ENCODE measurements at places on chromosomes 16 and 17.

DNA sequence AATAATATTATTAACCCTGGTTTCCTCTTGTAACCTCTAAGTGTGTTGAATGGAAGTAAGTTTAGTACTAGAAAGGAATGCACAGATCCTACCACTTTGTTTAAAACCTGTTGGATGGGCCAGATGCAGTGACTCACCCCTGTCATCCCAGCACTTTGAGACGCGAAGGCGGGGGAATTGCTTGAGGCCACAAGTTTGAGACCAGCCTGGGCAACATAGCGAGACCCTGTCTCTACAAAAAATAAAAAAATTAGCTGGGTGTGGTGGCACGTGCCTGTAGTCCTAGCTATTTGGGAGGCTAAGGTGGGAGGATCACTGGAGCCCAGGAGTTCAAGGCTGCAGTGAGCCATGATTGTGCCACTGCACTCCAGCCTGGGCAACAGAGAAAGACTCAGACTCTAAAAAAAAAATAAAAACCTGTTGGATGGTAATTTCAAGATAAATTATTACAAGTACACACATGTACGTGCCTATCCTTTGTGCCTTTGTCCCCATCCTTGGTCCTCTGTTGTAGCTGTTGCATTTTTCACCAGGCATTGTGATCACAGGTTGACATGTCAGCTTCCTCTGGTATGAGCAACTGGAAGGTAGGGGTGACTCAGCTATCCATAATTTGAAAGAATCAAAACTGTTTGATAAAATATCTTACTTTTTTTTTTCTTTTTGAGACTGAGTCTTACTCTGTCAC lies 30.7 kb upstream of the METTL9 start:
- no peak for DNase-seq

DNA sequence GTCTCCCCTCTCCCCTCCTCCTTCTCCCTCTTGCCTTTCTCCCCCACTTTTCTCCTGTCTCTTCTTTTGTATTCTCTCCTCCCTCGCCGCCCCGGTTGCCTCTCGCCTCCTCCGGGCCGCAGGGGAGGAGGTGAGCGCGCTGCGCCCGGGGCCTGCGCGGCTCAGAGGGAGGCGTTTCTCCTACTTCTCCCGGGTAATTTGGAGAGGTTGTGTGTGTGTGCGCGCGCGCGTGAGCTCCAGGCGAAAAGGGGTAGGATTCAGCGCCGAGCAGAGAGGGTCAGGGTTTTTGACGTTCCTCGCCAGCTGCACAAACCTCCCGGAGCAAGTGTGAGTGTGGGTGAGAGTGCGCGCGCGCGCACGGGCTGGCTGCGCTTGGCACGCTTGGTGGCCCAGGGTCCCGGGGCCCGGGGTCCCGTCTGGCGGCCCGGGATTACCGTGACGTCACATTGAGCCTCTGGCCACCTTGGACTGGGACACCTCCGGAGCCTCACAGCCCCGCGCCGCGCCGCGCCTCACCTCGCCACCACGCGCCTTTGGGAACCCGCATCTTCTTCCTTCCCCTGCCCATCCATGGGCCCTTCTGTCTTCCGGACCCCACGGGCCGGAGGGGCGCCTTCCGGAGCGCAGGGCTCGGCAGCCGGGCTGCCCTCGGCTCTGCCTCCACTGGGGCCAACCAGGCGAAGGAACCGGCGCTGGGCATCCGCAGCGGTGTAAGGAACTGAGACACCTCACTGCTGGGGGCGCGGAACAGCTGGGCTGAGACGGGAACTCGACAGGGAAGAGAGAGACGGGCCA lies 479 bp downstream of the IRX6 start:
- no peak for DNase-seq

- no peak for DNase-seq
Observed at GRCh38 chr16:74117798-74118197, 178.8 kb upstream of the PSMD7 start.

DNA sequence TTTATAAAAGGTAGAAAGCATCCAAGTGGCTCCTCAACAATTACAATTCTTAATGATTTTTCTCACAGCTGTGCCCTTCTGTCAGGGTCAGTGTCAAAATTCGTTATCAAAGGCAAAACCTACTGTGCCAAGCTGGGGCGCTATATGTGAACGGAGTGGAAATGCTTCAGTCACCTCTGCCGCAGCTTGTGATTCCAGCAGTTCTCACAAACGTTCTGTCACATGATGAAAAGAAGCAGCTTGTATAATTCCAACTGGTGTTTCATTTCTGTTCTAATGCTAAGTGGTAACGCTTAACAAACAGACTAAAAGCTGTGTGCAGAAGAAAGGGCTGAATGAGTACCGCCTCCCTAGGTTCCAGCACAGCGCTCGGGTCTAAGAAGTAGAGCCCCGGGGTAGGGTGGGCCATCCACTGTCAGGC lies 14.2 kb downstream of the PLD6 start:
- no peak for DNase-seq

DNA sequence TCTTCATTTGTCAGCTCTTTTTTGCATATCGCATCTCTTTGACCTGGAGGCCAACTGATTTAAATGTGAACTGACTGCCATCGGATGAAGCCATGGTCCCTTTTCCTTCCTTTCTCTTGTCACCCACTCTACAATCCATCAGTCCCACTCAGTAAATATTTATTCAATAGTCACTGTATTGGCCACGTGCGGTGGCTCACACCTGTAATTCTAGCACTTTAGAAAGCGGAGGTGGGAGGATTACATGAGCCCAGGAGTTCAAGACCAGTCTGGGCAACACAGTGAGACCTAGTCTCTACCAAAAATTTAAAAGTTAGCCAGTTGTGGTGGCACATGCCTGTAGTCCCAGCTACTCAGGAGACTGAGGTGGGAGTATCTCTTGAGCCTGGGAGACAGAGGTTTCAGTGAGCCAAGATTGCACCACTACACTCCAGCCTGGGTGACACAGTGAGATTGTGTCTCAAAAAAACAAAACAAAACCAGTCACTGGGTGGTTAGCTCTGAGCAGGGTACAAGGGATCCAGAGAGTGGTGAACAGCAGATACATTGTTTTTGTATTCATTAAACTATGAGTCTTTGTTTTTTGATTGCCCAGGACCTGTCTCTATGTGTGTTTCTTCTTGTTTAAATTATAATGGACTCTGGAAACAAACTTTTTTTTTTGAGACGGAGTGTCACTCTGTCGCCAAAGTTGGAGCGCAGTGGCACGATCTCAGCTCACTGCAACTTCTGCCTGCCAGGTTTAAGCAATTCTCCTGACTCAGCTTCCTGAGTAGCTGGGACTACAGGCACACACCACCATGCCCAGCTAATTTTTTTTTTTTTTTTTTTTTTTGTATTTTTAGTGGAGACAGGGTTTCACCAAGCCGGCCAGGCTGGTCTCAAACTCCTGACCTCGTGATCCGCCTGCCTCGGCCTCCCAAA lies 6.9 kb downstream of the PHAF1 start:
- no peak for DNase-seq

DNA sequence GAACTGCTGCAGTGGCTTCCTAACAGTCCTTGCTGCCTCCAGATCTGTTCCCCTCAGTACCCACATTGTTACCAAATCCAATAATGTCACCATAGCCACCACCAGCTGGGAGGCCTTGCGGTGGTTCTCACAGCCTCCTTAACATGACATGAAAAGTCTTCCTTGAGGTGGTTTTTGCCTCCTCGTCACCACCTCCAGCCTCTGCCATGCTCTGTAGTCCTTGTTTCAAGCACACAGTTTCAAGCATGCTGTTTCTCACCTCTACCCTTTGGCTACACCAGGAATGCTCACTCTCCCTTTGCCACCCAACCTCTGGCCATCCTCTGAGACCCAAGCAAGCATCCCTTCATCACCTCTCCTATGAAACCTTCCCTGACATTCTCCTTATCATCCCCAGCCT lies 47.2 kb downstream of the DNAH9 start:
- DNase-seq, result no peak

- no peak for DNase-seq
Observed at GRCh38 chr16:73389085-73389484, 341.2 kb upstream of the ZFHX3 start.

- no peak for DNase-seq
Observed at GRCh38 chr17:72264682-72265405, 144.0 kb downstream of the SOX9 start.

DNA sequence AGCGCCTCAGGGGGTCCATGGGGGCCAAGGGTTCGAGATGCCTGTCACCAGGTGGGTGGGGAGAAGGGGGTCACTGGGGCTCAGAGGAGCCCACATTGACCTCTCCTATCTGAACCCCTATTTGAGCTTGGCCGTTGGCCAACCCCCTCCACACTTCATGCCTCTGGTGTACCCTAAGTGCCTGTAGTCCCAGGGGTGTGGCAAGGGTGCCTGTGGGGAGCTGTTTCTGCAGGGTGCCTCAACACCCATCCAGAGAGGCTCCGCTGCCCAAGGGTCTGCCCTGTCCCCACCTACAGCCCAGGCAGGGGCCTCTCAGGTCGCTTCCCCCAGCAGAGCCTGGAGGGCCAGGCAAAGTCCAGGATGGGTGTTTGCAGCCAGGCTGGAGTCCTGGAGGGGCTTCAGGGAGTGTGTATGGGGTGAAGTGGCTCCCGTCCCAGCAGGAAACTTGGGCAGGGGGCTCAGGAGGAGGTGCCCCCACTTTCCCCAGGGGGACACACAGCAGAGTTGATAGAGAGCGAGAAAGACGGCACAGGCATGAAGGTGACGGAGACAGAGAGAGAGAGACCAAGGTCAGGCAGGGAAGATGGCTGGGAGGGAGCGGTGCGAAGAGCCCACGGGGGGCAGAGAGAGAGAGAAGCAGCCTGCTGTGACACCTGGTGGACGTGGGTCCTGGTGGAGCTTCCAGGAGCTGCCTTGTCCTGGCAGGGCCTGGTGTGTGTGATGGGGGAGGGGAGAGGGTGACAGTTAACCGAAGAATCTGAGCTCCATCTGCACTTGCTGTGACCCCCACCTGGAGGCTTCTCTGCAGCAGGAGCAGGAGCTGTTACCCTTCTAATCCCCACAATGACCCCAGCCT lies at the start of gene SEPTIN12:
TSS of gene SEPTIN12 (minus strand) at position 719 of the 856 bp plus-strand sequence. CDS start at position 19, 700 bp downstream.
- DNase-seq, result no peak

DNA sequence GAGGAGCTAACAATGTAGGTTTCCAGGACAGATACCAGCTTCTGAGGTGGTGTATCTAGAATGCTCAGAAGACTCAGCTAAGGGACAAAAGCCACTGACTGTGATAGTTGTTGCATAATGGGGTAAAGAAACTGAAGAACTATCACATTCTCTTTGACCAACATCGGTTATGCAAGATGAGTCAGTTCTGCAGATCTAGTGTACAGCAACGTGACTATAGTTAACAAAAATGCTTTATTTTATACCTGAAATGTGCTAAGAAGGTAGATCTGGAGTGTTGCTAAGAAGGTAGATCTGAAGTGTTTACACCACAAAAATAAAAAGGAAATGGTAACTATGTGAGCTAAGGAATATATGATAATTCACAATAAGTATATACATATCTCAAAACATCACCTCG lies 2.5 kb downstream of the KRTAP9-6 start:
- no peak for DNase-seq

- DNase-seq, result no peak
Observed at GRCh38 chr17:4839965-4840892, 7.1 kb downstream of the MINK1 start.

DNA sequence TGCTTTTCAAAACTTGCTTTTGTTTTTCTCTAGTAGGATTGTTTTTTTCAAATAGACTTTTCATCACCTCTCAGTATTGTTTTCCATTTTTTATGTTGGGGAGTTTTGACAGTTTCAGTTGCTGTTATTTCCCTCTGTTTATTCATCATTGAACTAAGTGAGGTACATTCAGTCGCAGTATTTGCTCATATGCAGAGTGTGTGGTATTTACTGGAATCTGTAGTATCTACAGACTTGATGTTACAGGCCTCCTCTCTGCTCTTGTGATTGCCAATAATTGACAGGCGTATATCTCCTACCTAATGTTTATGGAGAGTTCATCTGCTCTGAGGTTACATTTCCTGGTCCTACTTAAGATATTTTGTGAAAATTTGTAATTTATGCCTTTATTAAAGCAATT lies 49.6 kb downstream of the COX10 start:
- DNase-seq, result no peak

DNA sequence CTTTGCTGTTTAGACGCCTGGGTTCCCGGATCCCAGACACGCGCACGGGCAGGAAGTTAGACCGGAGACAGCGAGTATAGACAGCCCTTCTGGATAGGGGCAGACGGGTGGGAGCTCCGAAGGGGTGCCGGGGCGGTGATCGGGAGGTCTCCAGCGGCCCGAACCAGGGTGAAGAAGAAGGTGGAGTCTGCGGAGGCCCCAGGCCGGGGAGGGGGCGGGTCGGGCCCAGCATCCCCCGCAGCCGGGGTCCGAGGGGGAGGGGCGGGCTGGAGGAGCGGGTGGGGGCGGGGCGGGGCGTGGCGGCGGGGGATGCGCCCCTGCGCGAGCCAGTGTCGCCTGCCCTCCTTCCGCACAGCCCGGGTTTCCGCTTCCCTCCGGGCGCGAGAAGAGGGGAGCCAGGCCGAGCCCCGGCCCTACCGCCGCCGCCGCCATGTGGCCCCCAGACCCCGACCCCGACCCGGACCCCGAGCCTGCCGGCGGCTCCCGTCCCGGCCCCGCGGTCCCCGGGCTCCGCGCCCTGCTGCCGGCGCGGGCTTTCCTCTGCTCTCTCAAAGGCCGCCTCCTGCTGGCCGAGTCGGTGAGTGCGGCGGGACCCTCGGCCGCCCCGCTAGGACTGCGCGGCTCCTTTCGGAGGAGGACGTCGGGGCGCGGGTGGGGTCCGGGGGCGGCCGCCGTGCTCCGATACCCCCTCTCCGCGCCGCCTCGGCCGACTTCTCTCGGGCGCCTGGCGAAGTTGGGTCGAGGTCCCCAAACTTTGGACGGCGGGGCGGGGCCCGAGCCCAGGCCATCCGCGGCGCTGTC lies at the start of gene CMTM3:
TSS of gene CMTM3 (plus strand) at position 329 of the 801 bp plus-strand sequence. CDS start at position 431, 102 bp downstream.
- DNase-seq, result peak; percentile 84

DNA sequence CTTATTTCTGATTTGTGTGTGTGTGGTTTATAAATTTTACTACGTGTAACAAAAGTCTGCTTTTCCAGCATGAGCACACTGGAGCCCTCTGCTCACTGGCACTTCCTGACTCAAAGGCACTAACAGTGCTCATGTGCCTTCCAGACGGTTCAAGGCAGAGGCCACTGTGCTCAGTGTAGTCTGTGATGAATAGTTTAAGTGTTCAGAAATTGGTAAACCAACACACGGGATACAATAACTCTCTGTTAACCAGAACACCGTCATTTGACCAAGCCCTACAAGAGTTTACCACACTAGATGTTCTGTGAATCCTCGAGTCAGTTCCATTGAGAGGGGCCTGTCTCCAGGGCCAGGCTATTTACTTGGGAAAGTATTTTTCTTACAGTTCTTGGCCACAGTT lies 191.9 kb downstream of the MRTFB start:
- DNase-seq, result no peak

DNA sequence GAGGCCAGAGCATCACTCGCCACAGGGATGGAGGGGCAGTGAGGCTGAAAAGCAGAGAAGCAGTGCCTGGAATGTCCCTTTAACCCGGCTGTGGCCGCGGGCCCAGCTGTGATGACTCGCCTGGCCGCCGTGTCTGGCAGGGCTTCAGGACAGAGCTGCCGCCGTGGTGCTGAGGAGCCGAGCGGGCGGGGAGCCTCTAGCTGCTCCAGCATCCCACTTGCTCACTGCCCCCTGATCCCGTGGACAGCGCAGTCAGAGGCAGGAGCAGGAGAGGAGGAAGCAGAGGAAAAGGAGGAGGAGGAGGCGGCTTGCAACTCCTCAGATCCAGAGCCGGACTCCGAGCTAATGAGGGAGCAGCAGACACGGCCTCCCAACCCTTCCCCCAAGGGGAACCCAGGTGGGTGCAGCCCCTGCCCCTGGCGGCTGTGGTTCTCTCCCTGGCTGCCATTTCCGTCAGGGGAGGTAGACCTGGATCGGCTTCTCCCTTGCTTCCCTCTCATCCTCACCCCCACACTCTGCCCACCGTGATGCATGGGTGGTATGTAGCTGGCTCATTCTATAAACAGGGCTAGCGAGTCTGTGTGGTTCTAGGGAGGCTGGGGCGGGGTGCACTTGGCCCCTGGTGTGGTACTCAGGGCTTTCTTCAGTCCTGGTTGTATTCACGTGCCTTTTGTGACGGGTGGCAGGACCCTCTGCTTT lies 165.7 kb downstream of the CMIP start:
- no peak for DNase-seq

All from stimulated activated naive CD4-positive, alpha-beta T cell (primary cell).